Erythroblast (primary cell): ENCODE measurements at places on chromosomes 3 and 15.

DNA sequence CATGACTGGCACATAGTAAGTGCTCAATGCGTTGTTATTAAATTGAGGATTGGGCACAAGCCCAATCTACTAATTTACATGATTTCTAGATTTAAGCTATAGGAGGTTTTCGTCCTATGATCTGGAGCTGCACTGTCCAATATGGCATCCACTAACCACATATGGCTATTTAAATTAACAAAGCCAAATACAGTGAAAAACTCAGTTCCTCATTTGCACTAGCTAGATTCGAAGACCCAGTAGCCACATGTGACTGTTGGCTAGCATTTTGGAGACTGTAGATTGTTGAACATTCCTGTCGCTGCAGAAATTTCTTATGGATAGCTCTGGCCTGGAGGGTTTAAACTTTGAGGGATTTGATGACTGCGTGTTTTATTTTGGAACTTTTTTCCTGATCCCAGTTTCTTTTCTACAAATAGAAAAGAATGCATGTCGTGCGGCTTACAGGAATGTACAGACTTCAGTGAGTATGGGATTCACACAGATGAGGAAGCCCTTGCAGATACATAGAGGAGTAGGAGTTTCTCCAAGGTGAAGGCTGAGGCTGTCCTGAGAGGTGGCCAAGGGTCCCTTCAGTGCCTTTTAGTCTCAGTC, 82.8 kb downstream of the SLCO3A1 start:
- DNase-seq, result no peak

GRCh38 chr3:61828880-61829721, 267.7 kb downstream of the PTPRG start:
- DNase-seq, result no peak

DNA sequence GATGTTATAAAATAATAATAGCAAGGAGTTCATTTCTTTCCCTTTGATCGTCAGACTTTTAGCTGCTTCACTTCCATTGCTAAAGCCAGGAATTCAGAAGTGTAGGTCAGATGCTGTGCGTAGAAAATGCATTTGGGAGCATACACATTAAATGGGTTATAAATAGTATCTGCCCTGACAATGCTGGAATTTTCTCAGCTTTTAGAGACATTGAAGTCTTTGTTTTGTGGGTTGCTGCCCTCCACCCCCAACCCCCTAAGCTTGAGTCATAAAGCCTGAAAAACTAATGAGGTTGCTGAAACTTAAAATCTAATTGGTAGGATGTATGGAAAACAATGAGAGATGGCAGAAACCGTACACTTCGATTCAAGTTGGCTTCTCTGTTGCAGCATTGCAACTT, 81.9 kb downstream of the MITF start:
- no peak for DNase-seq

DNA sequence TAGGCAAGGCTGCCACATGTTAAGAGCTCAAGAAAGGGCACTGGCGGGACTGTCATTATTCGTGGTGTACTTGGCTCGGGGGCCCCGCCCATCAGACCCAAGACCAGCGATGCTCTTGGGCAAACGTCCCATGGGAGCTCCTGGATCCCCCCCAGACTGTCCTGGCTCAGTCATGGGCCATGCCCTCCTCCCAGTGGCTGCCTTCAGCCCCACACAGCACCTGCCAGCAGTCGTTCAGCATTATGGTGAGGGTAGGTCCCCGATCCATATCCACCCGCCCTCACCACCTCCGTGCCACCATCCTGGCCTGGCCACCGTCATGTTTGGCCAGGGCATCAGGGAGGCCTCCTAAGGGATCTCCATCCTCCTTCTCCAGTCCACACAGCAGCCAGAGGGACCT, 51.4 kb upstream of the IQSEC1 start:
- no peak for DNase-seq

DNA sequence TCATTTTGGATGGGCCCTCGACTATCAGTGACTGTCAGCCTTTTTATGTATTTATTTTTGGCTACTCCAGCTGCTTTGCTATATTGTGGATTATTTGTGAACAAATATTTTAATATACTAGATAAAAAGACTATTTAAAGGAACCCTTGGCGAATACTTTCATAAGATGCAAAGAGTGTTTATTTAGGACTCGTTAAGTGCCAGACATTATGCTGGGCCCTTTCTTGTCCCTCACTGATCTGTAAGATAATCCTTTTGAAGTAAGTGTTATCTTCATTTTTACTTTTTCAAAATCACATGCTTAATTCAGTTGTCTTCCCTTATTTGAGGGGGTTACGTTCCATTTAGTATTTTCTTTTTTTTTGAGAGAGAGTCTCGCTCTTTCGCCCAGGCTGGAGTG, 376.8 kb upstream of the C2CD4B start:
- DNase-seq, result no peak
